Calu3 (cell line): ENCODE measurements at places on chromosomes 12 and 14. TPM values are rescaled to one million over a fixed set of nuclear protein-coding genes. Genes with fewer than 3 reads are reported as not detected.

DNA sequence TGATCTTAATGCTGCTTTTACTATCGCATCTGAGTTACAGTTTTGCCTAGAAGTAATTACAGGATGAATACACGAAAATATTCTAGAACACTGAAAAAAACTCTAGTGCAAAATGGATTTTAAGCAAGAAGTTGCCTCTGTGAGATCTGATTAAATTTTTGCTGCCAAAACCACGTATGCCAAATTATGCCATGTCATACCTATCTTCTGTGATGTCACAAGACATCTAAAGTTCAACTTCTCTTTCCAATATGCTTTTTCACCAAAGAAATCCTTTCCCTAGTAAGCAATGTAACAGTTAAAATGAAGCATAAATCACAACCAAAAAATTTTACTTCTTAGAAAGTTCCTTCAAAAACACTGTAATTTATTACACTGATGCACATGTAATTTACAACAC lies 39.6 kb downstream of the HECTD4 start:
- no peaks in the 10 kb centered on the region for H3K36me3 ChIP-seq
- no peaks in the 10 kb centered on the region for H3K27me3 ChIP-seq
- H3K4me1 ChIP-seq = peaks cover 26% of the 10 kb centered on the region
- DNase-seq = no peak
- H3K4me3 ChIP-seq = no peak overlapping the region

- no peaks in the 10 kb centered on the region for H3K36me3 ChIP-seq
- H3K27me3 ChIP-seq = no peaks in the 10 kb centered on the region
- H3K4me3 ChIP-seq = no peak overlapping the region
- no peak for DNase-seq
- H3K4me1 ChIP-seq = no peaks in the 10 kb centered on the region
- no peak overlapping the region for H3K27ac ChIP-seq
Observed at GRCh38 chr12:92462049-92462448, 240.7 kb upstream of the PLEKHG7 start.

Gene L3HYPDH
- total RNA-seq = 27.3 and 28.4 TPM in 2 replicates

DNA sequence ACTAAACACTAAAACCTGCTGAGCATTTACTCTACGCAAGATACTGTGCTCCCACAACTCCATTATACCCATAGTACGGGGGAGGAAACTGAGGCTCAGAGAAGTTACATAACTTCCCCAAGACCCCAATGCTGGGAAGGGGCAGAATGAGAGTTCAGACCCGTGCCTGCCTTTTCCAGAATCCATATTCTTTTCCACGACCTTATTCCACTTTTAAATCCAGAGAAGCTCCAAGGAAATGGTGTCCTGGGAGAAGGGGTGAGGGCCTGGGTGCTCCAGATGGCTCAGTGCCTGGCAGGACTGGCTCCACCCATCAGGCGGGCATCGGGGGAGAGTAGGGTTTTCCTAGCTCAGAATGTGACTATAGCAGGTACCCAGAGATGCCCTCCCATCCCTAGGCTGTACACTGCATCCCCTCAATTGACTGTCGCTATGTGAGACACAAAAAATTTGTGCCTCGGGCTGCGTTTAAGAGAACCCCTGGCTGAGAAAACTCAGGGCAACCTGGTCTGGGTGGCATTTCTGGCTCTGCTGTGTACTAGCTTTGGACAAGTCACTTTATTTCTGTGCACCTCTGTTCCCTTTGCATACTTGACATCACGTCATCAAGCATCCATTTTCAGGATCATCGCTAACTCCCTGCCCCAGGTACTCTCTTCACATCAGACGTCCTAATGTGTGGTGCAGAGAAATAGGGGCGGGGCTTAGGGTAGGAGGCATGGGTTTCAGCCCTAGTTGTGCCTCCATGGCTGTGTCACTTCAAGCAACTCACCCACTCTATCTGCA lies 11.6 kb upstream of the IQSEC3 start:
- no peak overlapping the region for H3K4me3 ChIP-seq
- H3K36me3 ChIP-seq = no peaks in the 10 kb centered on the region
- H3K4me1 ChIP-seq = no peaks in the 10 kb centered on the region
- H3K27ac ChIP-seq = no peak overlapping the region
- peaks cover 92% of the 10 kb centered on the region for H3K27me3 ChIP-seq

- no peaks in the 10 kb centered on the region for H3K27me3 ChIP-seq
- no peaks in the 10 kb centered on the region for H3K36me3 ChIP-seq
- no peak for DNase-seq
- H3K4me1 ChIP-seq = peaks cover 10% of the 10 kb centered on the region
- no peak overlapping the region for H3K27ac ChIP-seq
Observed at GRCh38 chr14:94317259-94317658, 5.9 kb downstream of the SERPINA6 start.

DNA sequence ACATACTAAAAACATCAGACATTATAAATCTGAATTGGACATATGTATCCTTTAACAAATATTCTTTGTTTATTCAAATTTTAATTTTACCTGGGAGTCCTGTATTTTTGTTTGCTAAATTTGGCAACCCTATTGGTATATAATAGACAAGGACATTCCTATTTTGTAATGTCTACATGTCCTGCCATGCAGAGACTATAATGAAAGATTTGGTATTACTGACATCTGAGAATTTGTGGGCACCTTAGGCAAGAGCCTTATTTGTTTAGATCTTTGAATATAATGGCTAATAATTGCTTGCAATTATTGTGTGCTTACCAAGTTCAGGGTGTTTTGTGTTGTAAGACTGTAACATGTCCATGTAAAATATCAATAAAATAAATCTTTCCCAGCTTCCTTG lies 334.4 kb downstream of the KCNH5 start:
- no peak overlapping the region for H3K27ac ChIP-seq
- no peaks in the 10 kb centered on the region for H3K4me1 ChIP-seq
- H3K4me3 ChIP-seq = no peak overlapping the region
- no peaks in the 10 kb centered on the region for H3K36me3 ChIP-seq
- no peak for DNase-seq

- H3K27ac ChIP-seq = no peak overlapping the region
- H3K27me3 ChIP-seq = peaks cover 27% of the 10 kb centered on the region
- peaks cover 16% of the 10 kb centered on the region for H3K36me3 ChIP-seq
- H3K4me1 ChIP-seq = peaks cover 9% of the 10 kb centered on the region
- DNase-seq = no peak
Observed at GRCh38 chr12:77324416-77324762, 259.0 kb upstream of the E2F7 start.

Gene TAS2R31
- 3.6 and 4.1 TPM in 2 replicates for total RNA-seq

Gene FAM222A
- 2.4 and 3.1 TPM in 2 replicates for total RNA-seq

Gene NPFF
- total RNA-seq = not detected in 2 replicates

- no peak overlapping the region for H3K27ac ChIP-seq
- peaks cover 3% of the 10 kb centered on the region for H3K36me3 ChIP-seq
- H3K4me3 ChIP-seq = no peak overlapping the region
- no peaks in the 10 kb centered on the region for H3K27me3 ChIP-seq
Observed at GRCh38 chr12:51383269-51383905, 7.8 kb downstream of the GALNT6 start.

GRCh38 chr14:64729386-64730060 lies 25.3 kb downstream of the PLEKHG3 start:
- H3K4me1 ChIP-seq = peaks cover 23% of the 10 kb centered on the region
- peaks cover 22% of the 10 kb centered on the region for H3K36me3 ChIP-seq
- no peaks in the 10 kb centered on the region for H3K27me3 ChIP-seq
- no peak overlapping the region for H3K27ac ChIP-seq
- no peak for DNase-seq
- H3K4me3 ChIP-seq = no peak overlapping the region

- peaks cover 53% of the 10 kb centered on the region for H3K36me3 ChIP-seq
- peaks cover 62% of the 10 kb centered on the region for H3K4me1 ChIP-seq
- H3K27me3 ChIP-seq = no peaks in the 10 kb centered on the region
- no peak overlapping the region for H3K4me3 ChIP-seq
Observed at GRCh38 chr12:113232840-113233585, 11.7 kb downstream of the TPCN1 start.

Gene INSM2
- not detected in 2 replicates for total RNA-seq

DNA sequence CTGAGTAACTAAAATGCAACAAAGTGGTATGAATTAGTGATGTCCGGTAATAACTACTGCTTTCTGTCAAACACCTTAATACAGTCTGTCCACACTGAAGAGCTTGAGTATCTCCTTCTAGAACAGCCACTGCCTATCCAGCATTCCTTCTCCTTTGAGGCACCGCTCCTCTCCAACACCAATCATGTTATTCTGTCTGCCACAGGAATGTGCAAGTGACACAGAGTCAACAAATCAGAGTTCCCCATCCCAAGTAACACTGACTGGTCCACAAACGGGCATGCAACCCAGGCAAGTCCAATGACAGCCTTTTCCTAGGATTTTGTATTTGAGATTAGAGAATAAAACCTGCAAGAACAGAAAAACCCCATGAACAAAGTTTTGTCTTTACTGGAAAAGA lies 3.8 kb downstream of the GXYLT1 start:
- H3K4me1 ChIP-seq = peaks cover 33% of the 10 kb centered on the region
- H3K4me3 ChIP-seq = no peak overlapping the region
- DNase-seq = peak; percentile 25
- H3K27me3 ChIP-seq = no peaks in the 10 kb centered on the region

DNA sequence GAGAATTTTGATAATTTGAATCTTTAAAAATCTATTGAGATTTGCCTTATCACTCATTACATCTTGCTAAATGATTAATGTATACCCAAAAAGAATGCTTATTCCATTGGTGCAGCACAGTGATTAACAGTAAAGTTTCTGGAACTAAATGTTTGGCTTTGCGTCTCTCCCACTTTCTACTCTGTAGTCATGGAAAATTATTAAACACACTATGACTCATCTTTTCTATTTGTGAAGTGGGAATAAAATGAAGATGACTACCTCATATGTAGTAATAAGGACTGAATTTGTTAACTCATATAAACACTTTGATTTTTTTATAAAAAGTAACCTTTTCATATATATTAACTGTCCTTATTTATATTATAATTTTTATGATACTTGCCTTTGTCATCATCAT lies 118.1 kb downstream of the RERGL start:
- DNase-seq = no peak
- no peak overlapping the region for H3K4me3 ChIP-seq
- no peak overlapping the region for H3K27ac ChIP-seq
- no peaks in the 10 kb centered on the region for H3K36me3 ChIP-seq
- H3K4me1 ChIP-seq = no peaks in the 10 kb centered on the region

Gene CCND2
- total RNA-seq = 0.07 and 0.17 TPM in 2 replicates

Gene TESPA1
- total RNA-seq = not detected in 2 replicates
